Activated T-helper 1 cell treated with anti-CD3 and anti-CD28 coated beads, Interleukin-2, amount 50 U/mL, for 16 hours (primary cell): ENCODE measurements at places on chromosomes 16 and 17.
A peak's percentile ranks its signal among the peaks of the same experiment; 100 is the strongest.

GRCh38 chr17:46744441-46744840 is 74.1 kb downstream of the WNT3 start:
- DNase-seq, result no peak

- no peak for DNase-seq
These were observed 66.5 kb downstream of the MGAT5B start for GRCh38 chr17:76934561-76935320.

DNA sequence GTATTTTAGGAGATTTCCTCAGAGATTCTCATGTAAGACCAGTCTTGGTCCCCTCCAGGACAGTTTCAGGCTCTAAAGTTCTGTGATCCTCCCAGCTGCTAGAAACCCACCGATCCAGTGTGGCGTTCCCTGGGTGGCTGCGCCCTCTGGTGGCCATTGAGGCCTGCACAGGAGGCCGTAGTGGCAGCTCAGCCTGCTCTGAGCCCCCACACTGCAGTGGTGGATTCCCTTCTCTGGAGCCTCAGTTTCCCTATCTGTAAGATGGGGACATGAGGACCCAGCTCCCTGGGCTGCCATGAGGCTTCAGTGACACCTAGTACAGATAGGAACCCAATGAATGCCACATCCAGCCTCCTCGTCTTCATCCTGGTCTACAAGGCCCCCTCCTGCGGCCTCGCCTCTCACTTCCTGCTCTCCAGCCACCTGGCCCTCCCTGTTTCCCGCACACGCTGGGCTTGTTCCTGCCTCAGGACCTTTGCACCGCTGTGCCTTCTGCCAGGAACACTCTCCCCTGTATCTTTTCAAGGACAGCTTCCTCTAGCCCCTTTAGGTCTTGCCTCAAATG is 16.5 kb downstream of the CCDC102A start:
- peak; percentile 67 for DNase-seq

DNA sequence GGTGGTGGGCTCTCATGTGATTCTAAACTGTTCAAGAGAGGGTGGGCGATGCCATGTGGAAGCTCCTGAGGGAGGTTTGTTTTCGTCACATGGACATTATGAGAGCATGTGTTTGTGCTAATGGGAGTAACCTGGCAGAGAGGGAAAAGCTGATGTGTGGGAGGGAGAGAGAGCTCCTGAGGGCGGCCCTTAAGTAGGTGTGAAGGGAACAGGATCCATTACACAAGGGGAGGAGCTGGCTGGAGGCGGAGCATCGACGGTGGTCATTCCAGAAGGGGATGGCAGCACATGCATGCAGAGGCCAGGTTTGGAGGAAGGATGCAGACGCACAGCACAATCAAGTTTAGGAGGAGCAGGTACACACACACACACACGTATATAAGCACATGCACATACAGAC is 197.5 kb downstream of the RPTOR start:
- no peak for DNase-seq

DNA sequence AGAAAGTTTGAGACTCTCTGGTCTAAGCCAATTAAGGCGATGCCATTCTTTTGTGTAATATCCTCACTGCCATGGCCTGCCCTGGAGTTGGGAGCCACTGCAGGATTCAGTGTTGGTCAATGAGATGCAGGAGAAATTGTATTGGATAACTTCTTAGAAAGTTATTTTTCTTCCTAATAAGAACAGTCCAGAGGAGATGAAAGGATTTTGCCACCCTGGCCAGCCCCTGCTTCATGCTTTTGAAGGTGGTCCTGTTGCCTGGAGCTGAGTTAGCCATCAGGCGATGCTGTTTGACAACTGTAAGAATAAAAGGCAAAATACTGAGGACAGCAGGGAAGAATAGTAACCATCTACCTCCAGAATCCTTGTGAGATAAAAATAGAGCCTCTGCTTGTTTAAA is 35.4 kb upstream of the CNTNAP4 start:
- no peak for DNase-seq

GRCh38 chr17:82322526-82323453 is 5.4 kb upstream of the CD7 start:
- DNase-seq, result no peak

DNA sequence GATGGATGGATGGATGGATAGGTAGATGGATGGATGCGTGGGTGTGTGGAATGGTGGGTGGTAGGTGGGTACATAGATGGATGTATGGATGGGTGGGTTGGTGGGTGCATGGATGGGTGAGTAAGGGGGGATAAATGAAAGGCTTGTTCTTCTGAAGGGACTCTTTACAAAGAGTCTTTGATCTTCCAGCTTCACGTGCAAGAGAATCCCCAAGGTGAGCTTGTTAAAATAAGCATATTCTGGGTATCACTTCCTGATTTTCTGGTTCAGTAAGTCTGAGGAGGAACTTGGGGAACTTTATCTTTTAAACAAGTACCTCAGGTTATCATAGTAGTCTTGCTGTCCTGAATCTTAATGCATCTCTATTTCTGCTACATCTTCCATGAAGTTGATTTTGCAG is 639.1 kb downstream of the MAF start:
- DNase-seq, result no peak

- DNase-seq, result no peak
These were observed 30.7 kb upstream of the CDRT4 start for GRCh38 chr17:15498107-15498506.

GRCh38 chr16:30992931-30993816 is 8.2 kb downstream of the HSD3B7 start:
- no peak for DNase-seq

GRCh38 chr16:30051518-30051917 is 14.0 kb upstream of the ALDOA start:
- no peak for DNase-seq

DNA sequence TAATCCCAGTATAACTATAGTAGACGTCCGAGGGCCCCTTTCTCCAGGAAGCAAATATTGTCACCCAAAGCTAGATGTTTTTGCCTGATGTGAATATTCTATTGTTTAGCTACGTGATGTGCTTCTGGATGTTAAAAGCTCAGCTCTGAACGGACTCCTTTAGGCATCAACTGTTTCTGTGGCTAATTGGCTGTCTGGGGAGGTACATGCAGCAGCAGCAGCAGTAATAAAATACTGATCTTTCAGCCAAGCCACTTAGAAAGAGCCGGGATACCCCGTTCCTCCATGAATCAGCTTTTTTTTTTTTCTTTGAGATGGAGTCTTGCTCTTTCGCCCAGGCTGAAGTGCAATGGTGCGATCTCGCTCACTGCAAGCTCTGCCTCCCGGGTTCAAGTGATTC is 43.0 kb downstream of the TRARG1 start:
- DNase-seq, result no peak

DNA sequence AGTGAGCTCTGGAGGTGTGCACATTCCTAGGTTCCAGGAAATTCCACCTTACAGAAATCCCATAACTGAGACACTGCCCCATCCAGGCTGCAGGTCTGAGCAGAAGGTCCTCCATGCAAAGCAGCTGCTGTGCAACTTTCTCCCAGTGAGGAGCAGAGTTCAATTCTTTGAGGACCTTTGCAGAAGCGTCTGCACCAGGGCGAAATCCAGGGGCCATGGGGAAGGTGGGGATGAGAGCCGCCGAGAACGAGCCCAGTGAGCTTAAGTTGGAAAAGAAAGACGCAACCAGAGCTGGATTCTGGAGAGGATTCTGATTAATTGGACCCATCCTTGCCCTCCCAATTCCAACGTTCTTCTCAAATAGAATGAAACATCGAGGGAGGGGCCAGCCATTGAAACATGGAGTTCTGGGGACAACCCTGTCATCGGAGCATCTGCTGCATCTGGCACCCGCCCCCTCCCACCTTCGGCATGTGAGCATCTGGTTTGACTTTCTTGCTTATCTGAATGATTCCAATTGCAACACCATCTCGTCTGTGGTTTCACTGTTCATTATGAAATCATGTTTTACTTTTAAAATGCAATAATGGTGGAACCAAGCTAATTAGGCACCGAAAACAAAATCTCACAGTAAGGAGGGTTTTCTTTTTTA is 190.6 kb upstream of the FOXF1 start:
- no peak for DNase-seq

- DNase-seq, result no peak
These were observed 249.1 kb downstream of the C16orf95 start for GRCh38 chr16:87067836-87068761.

DNA sequence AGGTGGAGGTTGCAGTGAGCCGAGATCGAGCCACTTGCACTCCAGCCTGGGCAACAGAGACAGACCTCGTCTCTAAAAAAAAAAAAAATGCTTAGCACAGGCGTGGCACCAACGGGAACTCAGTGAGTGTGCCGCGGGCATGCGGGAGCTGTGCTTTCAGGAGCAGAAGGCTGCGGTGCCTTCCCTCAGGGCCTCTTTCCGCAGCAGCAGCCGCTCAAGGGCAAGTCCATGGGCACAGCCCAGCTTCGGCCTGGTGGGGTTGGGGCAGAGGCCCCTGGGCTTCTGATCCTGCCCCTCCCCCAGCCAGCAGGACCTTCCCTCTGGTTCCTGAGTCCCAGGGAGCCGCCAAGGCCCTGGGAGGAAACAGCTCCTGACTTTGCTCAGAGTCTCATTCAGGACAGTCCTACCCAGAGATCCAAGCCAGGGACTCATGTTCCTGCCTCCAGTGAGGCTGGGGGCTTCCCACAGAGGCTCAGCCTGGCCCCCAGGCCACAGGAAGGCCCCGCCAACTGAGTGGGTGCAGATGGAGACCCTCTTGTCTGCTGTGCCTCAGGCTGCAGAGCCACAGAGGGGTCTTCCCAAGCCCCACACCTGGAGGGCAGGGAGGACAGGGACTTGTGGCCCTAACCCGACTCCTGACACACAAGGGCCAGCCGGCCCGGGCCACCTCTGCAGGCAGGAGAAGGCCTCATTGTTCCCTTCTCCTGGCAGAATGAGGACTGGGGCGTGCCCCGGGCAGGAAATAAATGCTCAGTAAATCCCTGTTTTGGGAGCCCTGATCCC is 3.3 kb upstream of the ZG16B start:
- no peak for DNase-seq

DNA sequence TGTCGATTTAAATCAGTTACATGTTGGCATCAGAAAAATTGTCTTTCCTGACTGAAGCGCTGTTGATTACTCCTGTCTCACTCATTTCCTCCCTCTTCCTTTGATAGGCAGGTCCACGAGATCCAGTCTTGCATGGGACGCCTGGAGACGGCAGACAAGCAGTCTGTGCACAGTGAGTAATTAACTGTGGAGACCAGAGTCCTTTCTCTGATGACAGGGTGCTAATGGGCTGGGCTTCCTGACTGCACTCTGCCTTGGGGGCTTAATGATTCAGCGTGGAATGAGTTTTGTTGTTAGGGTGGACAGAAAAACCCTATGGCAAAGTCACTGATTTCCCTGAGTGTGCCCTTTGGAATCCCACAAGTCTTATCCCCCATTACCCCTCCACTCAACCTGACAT is 6.5 kb downstream of the GOSR2 start:
- no peak for DNase-seq

- DNase-seq, result no peak
These were observed 7.9 kb downstream of the GRN start for GRCh38 chr17:44352828-44353671.

GRCh38 chr16:83779886-83780285 is 27.9 kb upstream of the HSBP1 start:
- no peak for DNase-seq

DNA sequence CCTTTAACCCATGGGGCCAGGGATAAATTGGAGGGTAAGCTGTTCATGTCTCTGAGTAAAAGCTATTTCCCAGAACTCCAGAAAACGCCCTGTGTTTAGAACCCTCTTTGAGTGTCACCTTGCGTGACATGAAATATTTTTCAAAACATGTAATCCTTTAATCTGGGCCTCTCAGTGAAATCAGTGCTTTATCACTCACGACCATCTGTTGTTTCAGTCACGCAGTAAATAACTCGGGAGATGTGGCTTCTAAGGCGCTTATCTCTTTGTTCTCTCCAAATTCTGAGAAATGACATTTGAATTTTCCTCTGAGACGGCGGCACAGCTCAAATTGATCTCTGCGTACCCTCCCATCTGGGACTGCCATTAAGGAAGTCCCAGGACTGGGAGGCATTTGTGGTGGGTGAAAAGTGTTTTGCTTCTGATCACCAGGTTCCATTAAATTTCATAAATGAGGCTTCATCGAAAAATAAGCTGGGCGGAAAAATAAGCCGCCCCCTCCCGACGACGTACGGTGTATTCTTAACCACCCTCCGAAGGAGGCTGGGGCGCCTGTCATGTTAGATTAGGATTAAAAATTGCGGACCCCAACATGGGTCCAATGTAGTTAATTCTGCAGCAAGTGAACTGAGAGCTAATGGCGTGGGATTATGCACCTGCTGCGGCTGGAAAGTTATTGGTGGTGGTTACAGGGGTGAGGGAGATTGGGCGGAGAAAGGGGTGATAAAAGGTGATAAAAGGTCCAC is 12.7 kb downstream of the WFDC1 start:
- DNase-seq, result no peak

DNA sequence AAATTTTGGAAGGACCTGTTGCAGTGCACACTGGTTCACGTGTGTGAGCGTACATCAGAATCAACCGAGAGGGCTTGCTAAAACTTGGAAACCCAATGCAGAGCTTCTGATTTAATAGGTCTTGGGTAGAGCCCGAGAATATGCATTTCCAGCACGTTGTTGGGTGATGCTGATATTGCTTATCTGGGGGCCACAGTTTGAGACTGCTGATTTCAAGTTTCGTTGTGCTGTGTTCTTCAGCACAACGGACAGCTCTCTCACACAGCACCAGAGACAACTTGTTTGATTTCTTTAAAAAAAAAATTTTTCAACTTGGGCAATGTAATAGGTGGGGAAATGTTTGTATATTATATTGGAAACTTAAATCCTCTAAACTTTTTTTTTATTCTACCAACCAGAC is 9.4 kb downstream of the OR4D2 start:
- no peak for DNase-seq

- no peak for DNase-seq
These were observed 3.3 kb downstream of the HNF1B start for GRCh38 chr17:37741341-37742115.

DNA sequence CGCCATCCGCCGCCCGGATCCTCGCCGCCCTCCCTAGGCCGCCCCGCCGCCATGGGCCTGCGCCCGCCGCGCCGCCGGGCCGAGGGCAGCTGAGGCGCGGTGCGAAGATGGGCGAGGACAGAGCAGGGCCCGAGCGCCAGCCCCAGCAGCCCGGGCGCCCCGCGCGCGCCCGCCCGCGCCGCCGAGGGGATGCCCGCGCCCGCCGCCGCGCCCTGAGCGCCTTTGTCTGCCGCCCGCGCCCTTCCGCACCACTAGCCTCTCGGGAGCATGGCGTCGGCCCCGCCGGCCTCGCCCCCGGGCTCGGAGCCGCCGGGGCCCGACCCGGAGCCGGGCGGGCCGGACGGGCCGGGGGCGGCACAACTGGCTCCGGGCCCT is 278 bp downstream of the RAB11FIP3 start:
- no peak for DNase-seq
